Posterior cingulate gyrus (tissue), 11 donors: ENCODE measurements at places on chromosomes 1 and 21.

DNA sequence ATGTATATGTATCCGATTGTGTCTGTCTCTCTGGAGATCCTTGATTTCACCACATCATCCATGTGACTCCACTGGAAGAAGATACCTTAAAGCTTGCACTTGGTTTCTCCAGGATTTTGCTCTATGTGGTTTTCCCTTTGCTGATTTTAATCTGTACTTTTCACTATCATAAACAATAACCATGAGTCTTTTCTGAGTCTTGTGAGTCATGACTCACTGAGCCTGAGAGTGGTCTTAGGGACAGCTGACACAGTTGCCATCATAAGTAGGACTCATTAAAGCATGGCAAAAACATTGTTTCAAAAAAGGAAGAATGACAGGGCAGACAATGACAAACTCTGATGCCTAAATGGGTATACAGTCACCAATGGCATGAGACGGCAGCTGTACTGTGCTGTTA, 226.2 kb downstream of the AKT3 start:
- DNase-seq: no peak

DNA sequence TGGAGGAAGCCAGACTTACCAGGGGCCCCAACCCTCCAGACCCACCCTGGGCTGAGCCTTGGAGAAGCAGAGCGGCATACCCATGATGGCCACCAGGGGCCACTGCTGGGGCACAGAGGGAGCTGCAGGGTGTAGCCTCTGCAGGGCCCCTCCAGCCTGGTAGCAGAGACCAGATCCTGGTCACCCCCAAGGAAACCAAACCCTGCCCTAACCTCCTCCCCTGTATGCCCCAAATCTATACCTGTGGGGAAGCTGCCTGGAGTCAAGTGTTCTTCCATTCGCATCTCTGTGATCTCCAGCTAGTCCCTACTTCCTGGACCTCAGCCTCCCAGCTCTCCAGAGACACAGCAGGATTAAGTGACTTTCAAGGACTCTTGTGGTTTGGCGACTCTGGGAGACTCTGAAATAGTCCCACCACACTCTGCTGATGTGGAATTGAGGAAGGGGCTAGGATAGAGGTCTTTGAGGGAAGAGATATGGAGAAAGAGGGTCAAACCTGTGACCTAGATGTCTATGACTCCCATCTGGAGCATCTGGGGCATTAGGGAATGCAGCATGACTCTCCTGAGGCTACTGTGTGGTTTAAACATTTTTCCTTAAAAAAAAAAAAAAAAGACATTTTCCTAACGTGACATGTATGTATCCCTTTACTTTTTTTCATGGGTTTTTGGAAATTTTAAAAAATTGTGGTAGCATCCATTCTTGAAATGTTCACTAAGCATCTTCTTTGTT, 119.2 kb upstream of the IPO9 start:
- DNase-seq: peak; percentile 93

DNA sequence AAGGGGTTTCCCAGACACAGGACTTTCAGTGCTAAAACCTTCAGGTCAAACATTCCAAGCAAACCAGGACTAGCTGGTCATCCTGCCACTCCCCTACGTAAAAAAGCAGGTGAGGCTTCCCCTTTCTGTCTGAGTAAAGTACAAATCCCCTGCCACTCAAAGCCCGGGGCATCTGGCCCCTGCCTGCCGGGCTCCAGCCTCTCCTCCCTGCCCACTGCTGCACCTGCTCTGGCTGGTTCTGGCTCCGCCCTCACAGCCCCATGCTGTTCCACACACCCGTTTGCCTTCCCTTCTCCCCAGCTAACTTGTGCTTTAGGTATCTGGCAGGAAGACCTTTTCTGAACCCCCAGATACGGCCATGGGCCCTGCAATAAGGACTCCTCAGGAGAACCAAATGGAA, 23.3 kb upstream of the S100A7 start:
- DNase-seq: no peak

GRCh38 chr1:154851392-154852177, 18.5 kb downstream of the KCNN3 start:
- no peak for DNase-seq

- no peak for DNase-seq
These were observed 44.9 kb upstream of the SCMH1 start for GRCh38 chr1:41286992-41287391.

DNA sequence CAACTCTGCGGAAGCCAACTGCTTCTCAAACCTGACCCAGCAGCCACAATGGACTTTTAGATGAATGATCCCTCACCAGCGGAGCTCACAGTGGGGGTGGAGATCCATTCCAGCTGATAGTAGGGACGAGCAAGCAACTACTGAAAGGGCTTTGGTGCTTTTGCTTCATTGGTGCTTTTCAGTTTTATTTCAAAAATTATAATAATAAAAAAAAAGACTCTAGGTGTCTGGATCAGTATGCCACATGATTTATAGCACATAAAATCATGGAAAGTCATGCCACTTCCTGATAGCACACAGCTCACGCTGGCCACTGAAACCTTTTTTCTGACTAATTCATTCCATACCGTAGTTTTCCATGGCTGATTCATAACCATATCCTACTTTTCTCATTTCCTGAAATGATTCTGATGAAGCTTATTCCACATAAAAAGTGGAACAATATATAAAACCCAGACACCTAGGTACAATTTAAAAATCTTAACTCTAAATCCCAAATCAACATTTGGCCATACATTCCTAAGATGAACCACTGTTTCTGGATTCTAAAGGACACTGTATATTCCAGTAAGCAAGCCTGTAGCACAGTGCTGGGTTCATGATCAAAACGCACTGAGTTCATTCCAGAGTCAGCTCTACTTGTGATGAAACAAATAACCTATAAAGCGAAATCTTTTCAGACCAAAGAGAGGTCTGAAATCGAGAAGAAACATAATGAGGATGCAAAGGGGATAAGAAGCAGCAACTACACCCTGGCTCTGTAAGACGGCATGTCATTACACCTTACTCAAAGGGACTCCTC, 41.3 kb upstream of the KCNE1 start:
- DNase-seq: no peak

DNA sequence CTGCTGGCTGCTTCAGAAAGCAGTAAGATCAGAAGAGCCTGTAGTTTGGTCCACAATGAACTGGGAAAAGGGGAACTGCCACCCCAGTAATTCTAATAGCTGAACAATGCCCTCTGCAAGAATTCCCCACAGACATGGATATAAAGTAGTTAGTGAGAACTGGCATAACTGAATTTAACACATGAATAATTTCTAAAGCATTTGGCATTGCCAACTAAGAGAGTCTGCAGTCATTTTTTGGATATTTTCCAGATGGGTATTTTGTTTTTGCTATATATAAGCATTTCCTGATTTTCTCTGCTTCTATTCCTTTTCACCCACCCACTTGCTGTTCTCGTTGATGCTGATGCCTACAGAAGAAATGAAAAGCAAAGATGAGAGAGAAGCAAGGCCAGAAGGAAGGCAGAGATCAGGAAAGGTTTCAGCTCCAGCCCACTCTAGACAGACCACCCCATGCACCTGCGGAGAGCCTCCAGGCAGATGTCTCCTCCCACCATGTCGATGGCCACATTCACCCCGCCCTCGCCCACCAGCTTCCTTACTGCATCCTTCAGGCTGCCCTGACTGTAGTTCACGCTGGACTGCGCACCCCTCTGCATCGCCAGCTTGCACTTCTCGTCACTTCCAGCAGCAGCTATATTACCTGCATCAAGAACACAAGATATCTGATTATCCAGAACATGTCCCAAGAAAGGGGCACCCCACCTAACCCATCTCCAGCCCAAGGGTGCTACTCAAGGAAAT, 55.9 kb upstream of the SEC16B start:
- peak; percentile 83 for DNase-seq

GRCh38 chr1:213720032-213720431, 267.7 kb upstream of the PROX1 start:
- DNase-seq: no peak

DNA sequence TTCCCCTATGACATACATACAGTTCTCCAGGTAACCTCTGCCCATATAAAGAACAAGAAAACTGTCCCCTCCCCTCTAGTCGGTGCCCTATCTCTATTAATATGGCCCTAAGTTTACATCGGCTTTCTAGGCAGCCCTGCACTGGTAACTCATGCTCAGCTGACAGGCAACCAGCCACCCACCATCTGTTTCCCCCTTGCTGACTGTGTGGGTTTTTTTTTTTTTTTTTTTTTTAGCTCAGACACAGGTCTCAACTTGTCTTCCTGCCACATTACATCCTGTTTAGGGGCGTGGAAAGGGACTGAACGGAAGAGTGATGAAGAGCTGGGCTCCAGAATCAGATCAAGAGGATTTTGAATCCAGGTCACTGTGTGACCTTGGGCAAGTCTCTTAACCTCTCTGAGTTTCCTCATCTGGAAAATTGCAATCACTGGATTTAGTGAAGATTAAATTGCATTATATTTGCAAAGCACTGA, 14.0 kb downstream of the LAPTM5 start:
- DNase-seq: no peak

DNA sequence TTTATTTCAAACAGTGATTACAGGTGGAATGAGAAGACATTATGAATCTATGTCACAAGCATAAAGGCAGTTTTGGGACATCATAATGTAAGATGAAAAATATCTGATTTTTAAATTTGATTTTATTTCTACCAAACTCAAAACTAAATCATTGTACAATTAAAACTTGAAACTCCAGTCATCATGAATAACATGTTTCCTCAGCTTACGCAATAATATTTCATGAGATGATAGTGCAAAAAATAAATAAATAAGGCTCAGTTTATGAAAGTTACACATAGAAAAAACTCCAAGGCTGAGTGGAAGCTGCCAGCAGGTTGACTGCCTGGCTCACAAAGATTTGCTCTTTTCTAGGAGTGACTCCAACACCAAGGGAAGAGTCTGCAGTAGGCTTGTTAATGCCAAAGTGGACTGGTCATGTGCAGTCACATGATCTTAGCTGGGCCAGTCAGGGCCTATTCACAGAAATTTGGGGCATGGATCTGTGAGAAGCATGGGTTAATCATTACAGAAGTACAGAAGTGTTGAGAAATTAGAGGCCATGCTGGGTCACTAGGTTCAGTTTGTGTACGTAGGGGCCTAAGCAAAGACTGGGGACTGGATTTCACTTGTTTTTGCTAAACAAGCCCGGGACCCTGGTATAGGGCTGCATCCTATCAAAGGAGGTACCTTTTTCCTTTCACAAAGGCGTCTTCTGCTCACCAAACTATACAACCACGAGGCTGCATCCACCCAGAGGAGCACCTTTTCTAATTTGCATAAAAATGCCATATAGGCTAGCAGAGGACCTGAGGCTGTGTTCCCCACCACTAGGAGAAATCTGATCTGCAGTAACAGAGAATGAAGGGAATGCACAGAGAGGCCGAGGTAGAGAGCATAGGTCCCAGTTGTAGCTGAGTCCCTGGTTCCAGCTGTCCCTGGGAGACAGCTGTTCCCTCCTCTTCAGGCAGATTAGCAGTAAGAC, 4.9 kb upstream of the ABCA4 start:
- DNase-seq: no peak

DNA sequence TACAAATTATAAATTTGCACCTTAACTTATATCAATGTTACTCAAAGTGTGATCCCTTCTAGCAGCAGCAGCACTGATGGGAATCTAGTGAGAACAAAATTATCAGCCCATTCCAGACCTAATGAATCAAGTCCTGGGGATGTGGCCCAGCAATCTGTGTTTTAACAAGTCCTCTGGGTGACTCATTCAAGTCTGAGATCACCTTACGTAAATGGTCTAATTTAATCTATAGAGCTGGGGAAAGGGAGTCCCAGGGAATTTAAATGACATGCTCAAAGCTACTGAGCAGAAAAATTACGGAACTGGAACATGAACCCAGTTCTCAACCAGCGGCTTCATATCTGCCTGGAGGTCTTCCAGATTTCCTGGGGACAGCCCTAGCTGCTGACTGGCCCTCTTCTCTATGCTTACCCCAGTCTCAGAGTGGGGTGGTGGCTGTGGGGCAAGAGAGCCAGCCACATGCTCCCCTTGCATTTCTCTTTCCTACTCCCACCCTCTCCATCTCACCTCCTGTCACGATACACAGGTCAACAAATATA, 220.0 kb downstream of the TM2D1 start:
- DNase-seq: no peak

- DNase-seq: no peak
These were observed 449.1 kb upstream of the KAZN start for GRCh38 chr1:14149431-14149830.

- DNase-seq: no peak
These were observed 29.9 kb upstream of the ATP2B4 start for GRCh38 chr1:203596673-203597210.

- DNase-seq: no peak
These were observed 33.8 kb downstream of the ZBTB40 start for GRCh38 chr1:22485431-22485830.

- peak; percentile 98 for DNase-seq
These were observed at the start of gene PEX11B for GRCh38 chr1:145918144-145918991. Gene PEX11B (minus strand): TSS chr1:145918717. CDS start chr1:145918688, 29 bp downstream.

DNA sequence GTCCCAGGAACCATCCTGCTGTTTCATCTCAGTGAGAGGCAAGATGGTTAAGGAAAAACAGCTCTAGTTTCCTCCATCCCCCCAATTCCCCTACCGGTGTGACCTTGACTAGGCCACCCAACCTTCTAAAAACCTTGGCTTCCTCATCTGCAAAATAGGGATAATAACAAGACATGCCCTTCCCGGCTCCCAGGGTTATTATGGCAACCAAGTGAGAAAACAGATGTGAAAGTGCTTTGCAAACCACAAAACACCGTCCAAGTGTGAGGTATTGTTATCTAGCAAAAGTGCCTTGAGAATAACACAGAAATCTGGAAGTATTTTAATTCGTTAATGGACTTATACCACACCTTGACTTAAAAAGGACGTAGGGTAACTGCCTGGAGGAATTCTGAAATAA, 62.7 kb downstream of the ITPKB start:
- no peak for DNase-seq

DNA sequence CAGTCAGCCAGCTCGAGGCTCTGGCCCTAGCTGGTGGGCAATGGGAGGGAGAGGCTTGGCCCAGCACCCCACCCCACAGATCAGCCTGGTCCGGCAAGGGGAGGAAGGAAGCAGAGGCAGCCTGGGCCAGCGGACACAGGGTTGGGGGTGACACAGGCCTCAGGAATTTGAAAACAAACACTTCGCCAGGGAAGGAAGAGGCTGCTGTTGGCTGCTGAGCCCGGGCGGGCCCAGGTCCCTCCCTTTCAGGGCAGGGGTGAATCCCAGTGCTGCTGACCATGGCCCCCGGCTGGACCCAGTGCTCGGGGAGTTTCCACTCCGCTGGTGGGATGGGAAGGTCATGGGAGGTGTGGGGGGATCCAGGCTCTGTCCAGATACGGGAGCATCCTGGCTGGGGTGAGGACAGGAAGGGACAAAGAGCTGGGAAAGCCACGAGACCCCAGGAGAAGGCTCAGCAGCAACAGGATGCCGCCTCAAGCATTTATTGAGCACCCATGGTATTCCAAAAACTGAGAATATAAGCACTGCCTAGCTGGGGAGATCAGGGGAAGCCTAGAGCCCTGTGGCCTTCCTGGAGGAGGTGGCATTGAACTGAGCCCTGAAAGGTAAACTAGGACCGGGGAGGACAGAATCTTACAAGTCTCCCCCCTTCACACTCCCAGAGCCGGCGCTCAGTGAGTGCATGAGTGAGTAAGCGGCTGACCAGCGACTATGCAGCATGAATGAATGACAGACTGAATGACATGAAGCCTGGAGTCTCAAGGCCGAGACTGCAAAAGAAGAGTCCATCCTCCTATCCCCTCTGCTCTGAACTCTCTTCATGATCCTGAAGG, 26.2 kb upstream of the EPHA2 start:
- DNase-seq: no peak
